RPMI7951 (cell line): ENCODE measurements at places on chromosomes 5 and 9. TPM values are rescaled to one million over a fixed set of nuclear protein-coding genes. Genes with fewer than 3 reads are reported as not detected.

IFNA13 gene
- not detected in 2 replicates for total RNA-seq

GABRB2 gene
- not detected in 2 replicates for total RNA-seq

PAXX gene
- 24.5 and 50.9 TPM in 2 replicates for total RNA-seq

CER1 gene
- total RNA-seq, result not detected in 2 replicates

PDCD1LG2 gene
- 10.7 and 16.2 TPM in 2 replicates for total RNA-seq

LHFPL2 gene
- 35.1 and 38.2 TPM in 2 replicates for total RNA-seq

EXOC3 gene
- total RNA-seq, result 22.7 and 25.2 TPM in 2 replicates

SPINK5 gene
- total RNA-seq, result not detected in 2 replicates

FOXI1 gene
- total RNA-seq, result not detected in 2 replicates

PCDHB10 gene
- 0.60 and 0.78 TPM in 2 replicates for total RNA-seq

IL5 gene
- not detected in 2 replicates for total RNA-seq

POU5F2 gene
- 0.10 and 0.24 TPM in 2 replicates for total RNA-seq

TEX48 gene
- total RNA-seq, result not detected in 2 replicates

RNF183 gene
- not detected in 2 replicates for total RNA-seq

QSOX2 gene
- 9.1 and 9.9 TPM in 2 replicates for total RNA-seq

WWC1 gene
- total RNA-seq, result 0.10 and 0.24 TPM in 2 replicates

ZNF367 gene
- 18.2 and 21.1 TPM in 2 replicates for total RNA-seq

SMIM32 gene
- total RNA-seq, result not detected in 2 replicates

SPATA9 gene
- total RNA-seq, result 0.36 TPM in 1 of 2 replicates, not detected in the other

HSPA5 gene
- 51.2 and 55.2 TPM in 2 replicates for total RNA-seq

TGFBR1 gene
- total RNA-seq, result 51.5 and 54.8 TPM in 2 replicates

NRARP gene
- total RNA-seq, result 0.12 TPM in 1 of 2 replicates, not detected in the other

RNF224 gene
- not detected in 2 replicates for total RNA-seq

MOB3B gene
- under 0.01 TPM in 1 of 2 replicates, not detected in the other for total RNA-seq

FAM221B gene
- total RNA-seq, result not detected in 2 replicates

MED7 gene
- 17.8 and 20.9 TPM in 2 replicates for total RNA-seq

CARD9 gene
- 0.68 TPM in 1 of 2 replicates, not detected in the other for total RNA-seq

GARIN3 gene
- total RNA-seq, result not detected in 2 replicates

HK3 gene
- total RNA-seq, result not detected in 2 replicates
